ENCODE measurements at places on chromosomes 2 and 18. TPM values are rescaled to one million over a fixed set of nuclear protein-coding genes. Genes with fewer than 3 reads are reported as not detected.
A peak's percentile ranks its signal among the peaks of the same experiment; 100 is the strongest.

DNA sequence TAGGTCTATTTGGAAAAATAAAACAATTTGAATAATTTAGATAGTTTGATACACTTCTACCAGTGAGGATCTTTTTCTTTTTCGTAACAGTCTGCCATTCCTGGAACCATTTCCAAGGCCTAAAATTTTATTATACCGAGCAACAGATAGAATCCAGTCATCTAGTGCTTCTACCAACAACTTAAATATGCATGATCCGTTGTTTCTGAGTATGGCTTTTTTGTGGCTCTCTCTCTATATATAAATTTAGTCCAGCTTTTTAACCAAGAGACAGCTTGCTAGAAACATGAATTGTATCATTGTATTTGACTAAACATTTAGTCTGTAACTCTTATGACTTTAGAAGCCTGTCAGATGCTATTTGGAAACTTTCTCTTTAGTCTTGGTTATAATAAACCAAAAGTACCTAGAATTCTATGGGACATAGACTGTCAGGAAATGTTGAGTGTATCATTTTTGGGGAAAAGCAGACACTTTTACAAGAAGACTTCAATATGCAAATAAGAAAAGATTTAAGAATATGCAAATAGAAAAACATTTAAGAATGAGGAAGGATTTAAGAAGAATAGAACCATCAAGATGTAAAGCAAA lies 161.4 kb downstream of the ZEB2 start:
- no peak for ATAC-seq

DNA sequence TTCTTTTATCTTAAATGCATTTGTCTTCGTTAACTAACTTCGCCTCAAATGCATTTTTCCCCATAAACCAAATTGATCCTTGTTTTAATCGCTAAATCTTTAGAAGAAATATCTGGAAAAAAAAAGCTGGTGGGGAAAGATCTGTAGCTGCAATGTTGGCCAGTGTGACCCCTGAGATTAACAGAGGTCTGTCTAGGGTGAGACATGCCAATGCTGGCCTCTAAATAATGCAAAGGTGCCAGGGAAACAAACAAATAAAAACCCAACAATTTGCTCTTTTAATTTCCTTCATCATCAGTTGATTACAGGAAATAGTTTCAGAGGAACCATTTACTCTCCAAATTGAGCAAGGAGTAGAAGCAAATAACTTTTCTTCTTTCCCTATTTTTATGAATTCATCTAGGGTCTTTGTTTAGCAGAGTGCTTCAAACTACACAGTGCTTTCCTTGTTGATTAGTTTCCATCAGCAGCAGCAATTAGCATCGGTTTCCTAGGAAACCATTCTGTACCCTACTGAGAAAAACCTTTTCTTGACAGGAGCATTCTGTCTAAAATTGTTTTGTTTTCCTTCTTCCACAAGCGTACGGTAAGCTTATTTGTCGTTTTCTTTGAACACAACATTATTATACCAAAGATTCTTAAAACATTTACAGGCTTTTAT lies 100.5 kb upstream of the UNC80 start:
- no peak for ATAC-seq

DNA sequence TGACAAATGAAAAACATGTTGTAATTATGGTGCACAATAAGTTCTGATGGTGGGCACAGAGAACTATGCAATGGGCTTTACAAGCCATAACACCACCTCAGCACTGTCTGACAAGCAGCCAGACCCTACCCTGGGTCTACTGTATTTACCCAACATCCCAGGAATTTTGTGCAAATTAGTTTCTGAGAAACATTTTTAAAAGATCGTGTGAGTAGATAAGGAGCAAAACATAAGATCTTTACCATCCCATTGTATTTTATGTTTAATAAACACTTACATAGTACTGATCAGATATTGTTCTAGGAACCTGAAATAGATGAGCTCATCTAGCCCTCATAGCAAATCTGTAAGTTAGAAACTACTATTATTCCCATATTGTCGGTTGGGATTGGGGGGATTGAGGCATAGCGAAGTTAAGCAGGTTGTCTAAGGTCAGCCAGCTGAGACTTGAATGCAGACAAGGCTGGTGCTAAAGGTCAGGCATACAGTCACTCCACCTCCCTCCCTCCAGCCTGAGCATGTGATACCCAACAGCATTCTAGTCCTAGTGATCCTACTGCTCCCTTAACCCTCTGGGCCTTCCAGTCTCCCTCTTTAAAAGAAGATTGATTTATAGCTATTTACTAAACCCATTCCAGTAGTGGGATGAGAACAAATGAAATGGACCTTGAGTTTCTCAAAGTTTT lies 67.4 kb upstream of the STAM2 start:
- ATAC-seq = no peak

GRCh38 chr2:25204190-25204838 lies 35.9 kb upstream of the POMC start:
- ATAC-seq = peak; percentile 41

GRCh38 chr2:151891566-151892194 lies 63.5 kb upstream of the ARL5A start:
- no peak for ATAC-seq

GRCh38 chr2:98099939-98100743 lies 13.2 kb downstream of the VWA3B start:
- no peak for ATAC-seq

DNA sequence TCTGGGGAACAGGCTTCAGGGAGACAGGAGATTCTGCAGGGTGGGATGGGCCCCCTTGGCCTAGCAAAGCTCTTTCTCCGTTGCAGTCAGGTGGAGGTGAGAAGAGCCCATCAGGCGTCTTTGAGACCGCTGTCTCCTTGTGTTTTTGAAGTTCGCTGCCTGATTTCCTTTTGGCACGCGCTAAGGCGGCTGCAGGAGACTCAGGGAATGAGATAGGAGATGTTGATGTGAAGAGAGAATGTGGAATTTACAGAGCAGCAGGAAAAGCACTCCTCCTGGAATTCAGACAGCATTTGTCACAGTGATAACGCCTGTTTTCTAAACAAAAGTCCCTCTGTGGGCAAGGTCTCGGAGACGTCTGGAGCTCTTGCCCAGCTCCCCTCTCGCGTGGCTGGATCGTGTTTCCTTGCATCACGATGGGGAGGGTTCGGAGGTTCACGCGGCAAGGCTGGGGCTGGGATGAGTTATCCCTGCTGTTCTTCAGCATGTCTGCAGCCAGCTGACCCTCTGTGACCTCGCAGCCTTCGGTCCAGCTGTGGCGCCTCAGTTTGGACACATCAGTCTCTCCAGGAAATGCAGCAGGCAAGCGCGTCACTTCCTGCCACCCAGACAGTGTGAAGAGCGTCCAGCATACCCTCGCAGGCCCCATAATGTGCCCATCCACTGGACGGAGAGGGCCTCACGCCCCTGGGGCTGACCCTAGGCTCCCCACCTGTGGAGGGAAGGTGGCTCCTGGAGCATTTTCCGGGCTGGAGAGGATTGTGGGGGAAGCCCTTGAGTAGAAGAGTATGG lies 30.2 kb downstream of the GLI2 start:
- ATAC-seq = no peak

GRCh38 chr2:68855550-68855949 lies 15.6 kb downstream of the BMP10 start:
- no peak for ATAC-seq

DNA sequence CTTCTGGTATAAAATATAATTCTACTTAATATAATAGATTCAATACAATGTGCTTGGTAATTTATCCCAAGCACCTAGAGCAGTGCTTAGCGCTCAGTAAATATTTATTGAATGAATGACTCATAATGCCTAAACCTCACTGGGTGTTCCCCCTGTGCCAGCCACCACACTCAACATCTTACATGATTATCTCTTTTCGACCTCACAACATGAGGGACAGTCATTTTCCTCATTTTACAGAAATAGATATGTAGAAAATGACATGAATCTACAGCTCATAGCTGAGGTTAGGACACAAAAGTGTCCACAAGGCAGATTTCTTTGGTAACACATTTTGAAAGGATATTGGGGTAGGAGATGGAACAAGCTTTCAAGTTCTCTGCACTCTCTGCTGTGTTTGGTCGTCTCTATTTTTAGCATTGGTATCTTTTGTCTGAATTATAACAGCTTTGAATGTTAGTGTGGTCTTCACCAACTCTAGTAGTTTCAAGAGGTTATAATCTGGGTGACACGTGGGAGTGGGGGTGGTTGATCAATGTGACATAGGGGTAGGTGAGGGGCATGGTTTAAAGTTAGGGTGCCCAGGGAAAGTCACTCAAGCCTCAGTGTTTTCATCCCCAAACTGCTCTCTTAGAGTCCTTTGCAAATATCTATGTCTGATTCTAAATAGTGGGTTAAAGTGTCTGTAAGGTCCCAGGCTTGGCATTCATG lies 9.8 kb downstream of the MYOM1 start:
- no peak for ATAC-seq

DNA sequence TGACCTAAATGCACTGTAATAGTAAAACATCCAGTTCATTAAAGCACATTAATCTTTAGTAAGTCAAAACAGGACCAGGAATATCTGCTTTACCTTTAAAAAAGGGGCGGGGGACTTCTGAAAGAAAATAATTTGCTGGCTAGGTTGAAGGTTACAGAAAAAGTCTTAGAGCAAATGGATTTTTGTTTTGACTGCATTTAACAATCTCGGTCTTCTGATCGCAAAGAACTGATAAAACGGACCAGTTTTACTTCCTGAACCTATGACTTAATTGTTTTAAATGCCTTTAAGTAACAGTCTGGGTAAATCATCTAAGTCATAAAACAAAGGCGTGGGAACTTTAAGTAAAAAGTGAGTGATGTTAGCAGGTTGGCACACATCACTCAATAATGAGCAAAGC lies 783 bp downstream of the BUB1 start:
- no peak for ATAC-seq

DNA sequence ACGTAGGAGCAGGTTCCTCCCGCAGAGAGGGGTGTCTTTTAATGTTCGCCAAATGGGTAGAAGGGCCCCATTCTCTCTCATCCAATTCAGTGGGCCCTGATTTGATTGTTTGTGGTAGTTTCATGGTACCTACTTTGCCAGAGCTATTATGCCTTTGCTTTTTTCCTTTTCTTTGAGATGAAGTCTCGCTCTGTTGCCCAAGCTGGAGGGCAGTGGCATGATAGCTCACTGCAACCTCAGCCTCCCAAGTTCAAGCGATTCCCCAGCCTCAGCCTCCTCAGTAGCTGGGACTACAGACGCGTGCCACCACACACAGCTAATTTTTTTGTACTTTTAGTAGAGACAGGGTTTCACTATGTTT lies 59.7 kb downstream of the DDX1 start:
- no peak for ATAC-seq

- no peak for ATAC-seq
Observed at GRCh38 chr2:112699984-112700667, 20.7 kb upstream of the NT5DC4 start.

GRCh38 chr18:39622431-39622830 lies 2056.8 kb upstream of the CELF4 start:
- no peak for ATAC-seq

GRCh38 chr2:120418174-120418787 lies 72.3 kb downstream of the INHBB start:
- no peak for ATAC-seq

TRABD2A gene
- 0.24 TPM for total RNA-seq

SLC9A4 gene
- 0.08 TPM for total RNA-seq

TUBA4B gene
- total RNA-seq = not detected

ABCB6 gene
- 22.6 TPM for total RNA-seq

TTC21B gene
- total RNA-seq = 4.8 TPM

ERBB4 gene
- total RNA-seq = 0.12 TPM
